ENCODE measurements at places on chromosomes 11 and 22. TPM values are rescaled to one million over a fixed set of nuclear protein-coding genes. Genes with fewer than 3 reads are reported as not detected.

DNA sequence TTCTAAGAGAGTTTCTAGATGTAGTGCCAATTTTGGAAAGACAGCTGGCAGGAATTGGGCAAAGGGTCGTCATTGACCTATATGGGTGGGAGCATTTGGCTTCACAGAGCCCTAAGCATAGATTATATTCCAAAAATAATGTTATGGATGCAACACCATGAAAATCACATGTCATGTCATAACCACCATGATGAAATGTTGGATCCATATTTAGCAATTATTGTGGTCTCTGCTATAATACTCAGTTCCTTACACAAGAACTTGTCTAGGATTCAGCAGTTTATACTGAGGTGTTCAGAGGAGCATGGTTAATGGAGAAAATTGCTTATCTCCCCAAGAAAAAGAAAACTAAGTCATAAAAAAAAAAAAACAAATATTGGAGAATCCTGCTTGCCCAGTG is 31.6 kb downstream of the NTM start:
- H3K36me3 ChIP-seq = no peaks in the 10 kb centered on the region
- no peak overlapping the region for H3K27ac ChIP-seq
- no peaks in the 10 kb centered on the region for H3K27me3 ChIP-seq
- DNase-seq = no peak
- no peak overlapping the region for H3K4me3 ChIP-seq

DNA sequence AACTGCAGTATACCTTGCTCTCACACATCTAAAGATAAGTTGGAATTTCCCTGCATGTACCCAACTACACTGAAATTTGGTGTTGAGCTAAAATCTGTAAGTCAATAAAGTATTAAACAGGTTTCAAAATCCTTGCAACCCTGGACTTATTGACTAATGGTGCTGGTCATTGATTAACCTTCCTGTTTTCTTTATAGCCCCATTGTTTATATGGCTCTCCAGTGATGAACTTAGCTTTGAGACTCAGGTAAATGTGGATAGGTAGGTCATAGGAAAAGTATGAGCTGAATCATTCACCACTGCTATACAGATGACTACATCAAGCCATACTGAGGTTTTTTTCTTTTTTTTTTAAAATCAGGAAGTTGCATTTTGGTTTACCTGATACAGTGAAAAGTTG is 132.7 kb downstream of the FAT3 start:
- DNase-seq = no peak
- no peak overlapping the region for H3K4me3 ChIP-seq
- no peaks in the 10 kb centered on the region for H3K36me3 ChIP-seq
- H3K4me1 ChIP-seq = 0 out of 2 replicates have a peak, but pooled peaks cover 2% of the 10 kb centered on the region
- H3K27me3 ChIP-seq = no peaks in the 10 kb centered on the region

DNA sequence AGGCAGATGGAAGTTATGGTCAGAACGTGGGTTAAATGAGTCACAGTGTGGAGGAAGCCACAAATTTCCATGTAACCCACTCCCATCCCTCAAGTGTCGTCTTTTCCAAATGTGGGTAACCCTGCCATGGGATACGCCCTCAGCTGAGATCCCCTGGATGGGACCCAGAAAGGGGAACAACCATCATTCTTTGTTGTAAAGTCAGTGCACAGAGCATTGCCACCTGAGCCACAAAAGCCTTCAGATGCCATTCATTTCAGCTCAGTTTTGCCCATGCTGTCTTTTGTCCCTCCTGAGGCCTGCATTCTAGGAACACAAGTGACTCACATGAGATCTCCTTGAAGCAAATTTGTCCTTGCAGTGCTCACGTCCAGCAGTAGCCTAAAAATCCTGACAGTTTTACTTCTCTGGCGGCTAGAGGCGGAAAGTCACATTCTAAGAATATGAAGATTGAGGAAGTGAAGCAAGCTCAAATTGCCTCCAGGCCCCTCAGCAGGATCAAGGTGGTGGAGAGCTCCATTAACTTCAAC is 30.6 kb downstream of the MMP13 start:
- H3K27ac ChIP-seq = no peak overlapping the region
- H3K4me3 ChIP-seq = no peak overlapping the region
- H3K4me1 ChIP-seq = no peaks in the 10 kb centered on the region
- H3K36me3 ChIP-seq = no peaks in the 10 kb centered on the region

DNA sequence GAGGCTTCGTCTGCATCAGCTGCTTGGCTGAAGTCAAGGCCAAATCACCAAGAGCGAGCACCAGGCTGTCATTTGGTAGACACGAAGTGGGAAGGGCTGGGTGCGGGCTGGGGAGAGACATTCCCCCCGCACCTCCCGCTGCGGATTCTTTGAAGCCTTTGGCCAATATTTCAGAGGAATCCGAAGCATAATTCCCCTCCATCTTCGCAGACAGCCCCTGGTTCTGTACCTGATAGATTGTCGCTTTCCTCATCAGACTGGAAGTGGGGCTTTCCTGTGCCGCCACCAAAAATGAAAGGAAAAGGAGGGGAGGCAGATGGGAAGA is 15.3 kb downstream of the BLID start:
- H3K4me1 ChIP-seq = peaks cover 5% of the 10 kb centered on the region
- no peaks in the 10 kb centered on the region for H3K27me3 ChIP-seq
- peak; percentile 49 for DNase-seq

Gene AP5B1
- total RNA-seq = 9.9 TPM

DNA sequence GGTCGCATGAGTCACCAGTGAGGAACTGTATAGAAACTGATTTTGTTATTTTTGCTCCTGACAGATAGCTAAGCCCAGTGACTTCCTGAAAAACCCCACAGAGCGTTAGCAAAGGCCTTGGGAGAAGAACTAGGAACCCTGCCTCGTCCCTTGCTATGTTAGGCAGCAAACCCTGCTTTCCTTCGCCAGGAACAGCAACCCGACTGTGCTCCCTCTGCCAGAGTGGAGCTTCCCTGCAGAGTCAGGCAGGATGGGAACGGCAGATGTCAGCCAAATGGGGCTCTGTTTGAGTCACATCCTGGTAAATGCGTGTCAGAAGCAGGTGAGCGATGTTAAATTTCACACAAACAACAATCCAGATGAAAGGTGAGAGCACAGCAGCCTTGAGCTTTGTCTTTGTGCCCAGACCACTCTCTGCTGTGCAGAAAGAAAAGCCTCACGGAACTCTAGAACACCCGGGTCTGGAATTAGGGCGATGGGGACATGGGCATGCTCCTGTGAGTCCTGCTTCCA is 186.6 kb downstream of the ADAMTS15 start:
- H3K36me3 ChIP-seq = no peaks in the 10 kb centered on the region
- no peak for DNase-seq
- no peak overlapping the region for H3K4me3 ChIP-seq
- H3K27ac ChIP-seq = no peak overlapping the region
- H3K27me3 ChIP-seq = no peaks in the 10 kb centered on the region

Gene PATE4
- total RNA-seq = not detected

Gene VPREB1
- not detected for total RNA-seq

DNA sequence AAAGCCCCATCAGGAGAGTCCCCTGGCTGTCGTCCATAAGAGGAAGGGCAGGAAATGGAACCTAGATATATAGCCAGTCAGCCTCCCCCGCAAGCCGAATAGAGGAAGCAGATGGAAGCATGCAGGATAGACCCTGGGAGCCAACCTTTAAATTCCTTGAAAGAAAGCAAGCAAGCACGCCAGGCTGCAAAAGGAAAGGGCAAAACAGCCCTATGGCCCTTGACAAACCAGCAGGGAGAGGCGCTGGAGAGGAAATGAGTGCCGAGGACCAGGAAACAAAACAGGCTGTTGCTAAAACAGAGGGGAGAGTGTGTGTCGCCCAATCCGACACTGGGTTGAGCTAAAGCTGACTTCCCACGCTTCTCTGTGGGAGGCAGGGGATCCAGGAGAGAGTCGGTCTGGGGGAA is 203.5 kb upstream of the MTNR1B start:
- H3K36me3 ChIP-seq = no peaks in the 10 kb centered on the region
- H3K27me3 ChIP-seq = no peaks in the 10 kb centered on the region
- H3K4me1 ChIP-seq = peaks cover 2% of the 10 kb centered on the region
- DNase-seq = peak; percentile 66
- no peak overlapping the region for H3K4me3 ChIP-seq

Gene RGL4
- total RNA-seq = not detected

Gene P2RY6
- total RNA-seq = not detected

- H3K36me3 ChIP-seq = no peaks in the 10 kb centered on the region
- no peak for DNase-seq
- no peaks in the 10 kb centered on the region for H3K27me3 ChIP-seq
- H3K4me3 ChIP-seq = no peak overlapping the region
Observed at GRCh38 chr11:19328586-19329311, 88.0 kb upstream of the E2F8 start.

Gene RASSF10
- total RNA-seq = 1.5 TPM

GRCh38 chr11:69216647-69217051 is 60.9 kb downstream of the SMIM38 start:
- H3K4me3 ChIP-seq = no peak overlapping the region

Gene PARVA
- 13.5 TPM for total RNA-seq

Gene CHADL
- total RNA-seq = 0.84 TPM

DNA sequence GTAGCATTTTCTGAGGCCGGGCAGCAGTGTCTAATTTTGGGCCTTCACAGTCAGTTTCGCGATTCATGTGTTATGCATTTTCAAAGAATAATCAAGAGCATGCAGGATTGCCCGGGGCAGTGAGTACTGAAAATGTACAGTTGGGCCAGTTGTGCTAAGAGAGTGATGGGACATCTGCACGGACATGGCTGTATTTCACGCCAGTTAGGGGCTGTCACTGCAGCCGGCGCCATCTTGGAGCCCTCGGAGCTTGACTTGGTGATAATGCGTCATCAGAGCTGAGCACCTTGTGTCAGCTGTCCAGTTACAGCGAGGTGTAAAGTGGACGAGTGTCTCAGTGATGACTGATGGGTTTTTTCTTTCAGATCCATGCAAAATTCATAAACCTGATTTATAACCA is 188.9 kb downstream of the TBC1D22A start:
- DNase-seq = no peak
- H3K4me1 ChIP-seq = no peaks in the 10 kb centered on the region
- no peaks in the 10 kb centered on the region for H3K36me3 ChIP-seq
- H3K27me3 ChIP-seq = no peaks in the 10 kb centered on the region
- H3K4me3 ChIP-seq = no peak overlapping the region

GRCh38 chr22:24443668-24444067 is 16.3 kb downstream of the ADORA2A start:
- DNase-seq = no peak
- no peaks in the 10 kb centered on the region for H3K36me3 ChIP-seq
- peaks cover 7% of the 10 kb centered on the region for H3K4me1 ChIP-seq
- H3K4me3 ChIP-seq = no peak overlapping the region
- H3K27ac ChIP-seq = no peak overlapping the region
- no peaks in the 10 kb centered on the region for H3K27me3 ChIP-seq

GRCh38 chr11:95324826-95325225 is 93.8 kb upstream of the SESN3 start:
- no peak overlapping the region for H3K4me3 ChIP-seq
- peaks cover 2% of the 10 kb centered on the region for H3K4me1 ChIP-seq
- H3K27me3 ChIP-seq = no peaks in the 10 kb centered on the region
- no peaks in the 10 kb centered on the region for H3K36me3 ChIP-seq
- no peak for DNase-seq
- H3K27ac ChIP-seq = no peak overlapping the region

GRCh38 chr11:121494355-121495099 is 41.8 kb upstream of the SORL1-AS1 start:
- H3K27ac ChIP-seq = no peak overlapping the region
- no peak overlapping the region for H3K4me3 ChIP-seq
- H3K4me1 ChIP-seq = peaks cover 5% of the 10 kb centered on the region
- H3K36me3 ChIP-seq = peaks cover 28% of the 10 kb centered on the region

DNA sequence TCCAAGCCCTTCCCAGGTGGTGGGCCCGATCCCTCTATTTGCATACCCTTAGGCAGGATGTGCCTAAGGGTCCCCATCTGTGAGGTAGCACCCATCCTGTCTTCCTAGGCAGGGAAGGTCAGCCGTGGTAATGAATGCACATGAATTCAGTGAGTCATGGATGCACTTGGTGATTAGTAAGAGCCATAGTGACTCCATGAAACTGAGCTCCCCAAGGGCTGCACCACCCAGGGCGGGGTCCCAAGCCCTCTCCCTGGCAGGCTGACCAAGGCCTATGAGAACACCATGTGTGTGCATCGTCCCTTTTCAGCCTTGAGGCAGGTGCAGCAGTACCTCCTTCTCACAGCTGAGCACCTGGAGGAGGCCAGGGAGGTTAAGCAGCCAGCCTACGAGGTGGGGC is 15.6 kb upstream of the SUSD2 start:
- H3K27ac ChIP-seq = no peak overlapping the region
- no peaks in the 10 kb centered on the region for H3K27me3 ChIP-seq
- 0 out of 2 replicates have a peak, but pooled peaks cover 3% of the 10 kb centered on the region for H3K4me1 ChIP-seq
- no peak for DNase-seq
- 0 out of 2 replicates have a peak, but pooled peaks cover 2% of the 10 kb centered on the region for H3K36me3 ChIP-seq

Gene OR52H1
- not detected for total RNA-seq

DNA sequence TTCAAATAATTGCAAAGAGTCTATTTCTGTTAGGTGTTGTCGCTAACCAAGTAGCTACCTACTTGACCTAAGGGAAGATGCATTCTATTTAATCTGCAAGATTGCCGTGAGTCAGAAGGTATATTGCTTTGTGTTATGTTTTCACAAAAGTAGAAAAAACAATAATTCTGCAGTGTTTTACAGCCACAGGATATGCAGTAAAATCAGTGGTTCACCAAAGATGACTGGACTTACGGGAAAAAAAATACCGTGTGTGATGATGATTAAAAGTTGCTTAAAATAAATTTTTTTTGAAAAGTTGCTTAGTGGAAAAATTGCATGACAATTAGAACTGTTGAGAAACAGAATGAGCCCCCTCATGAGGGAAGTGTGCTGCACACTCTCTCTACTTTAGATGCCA is 209.1 kb downstream of the DDX10 start:
- H3K4me1 ChIP-seq = 0 out of 2 replicates have a peak, but pooled peaks cover 2% of the 10 kb centered on the region
- H3K36me3 ChIP-seq = no peaks in the 10 kb centered on the region
- H3K4me3 ChIP-seq = no peak overlapping the region
- DNase-seq = no peak

DNA sequence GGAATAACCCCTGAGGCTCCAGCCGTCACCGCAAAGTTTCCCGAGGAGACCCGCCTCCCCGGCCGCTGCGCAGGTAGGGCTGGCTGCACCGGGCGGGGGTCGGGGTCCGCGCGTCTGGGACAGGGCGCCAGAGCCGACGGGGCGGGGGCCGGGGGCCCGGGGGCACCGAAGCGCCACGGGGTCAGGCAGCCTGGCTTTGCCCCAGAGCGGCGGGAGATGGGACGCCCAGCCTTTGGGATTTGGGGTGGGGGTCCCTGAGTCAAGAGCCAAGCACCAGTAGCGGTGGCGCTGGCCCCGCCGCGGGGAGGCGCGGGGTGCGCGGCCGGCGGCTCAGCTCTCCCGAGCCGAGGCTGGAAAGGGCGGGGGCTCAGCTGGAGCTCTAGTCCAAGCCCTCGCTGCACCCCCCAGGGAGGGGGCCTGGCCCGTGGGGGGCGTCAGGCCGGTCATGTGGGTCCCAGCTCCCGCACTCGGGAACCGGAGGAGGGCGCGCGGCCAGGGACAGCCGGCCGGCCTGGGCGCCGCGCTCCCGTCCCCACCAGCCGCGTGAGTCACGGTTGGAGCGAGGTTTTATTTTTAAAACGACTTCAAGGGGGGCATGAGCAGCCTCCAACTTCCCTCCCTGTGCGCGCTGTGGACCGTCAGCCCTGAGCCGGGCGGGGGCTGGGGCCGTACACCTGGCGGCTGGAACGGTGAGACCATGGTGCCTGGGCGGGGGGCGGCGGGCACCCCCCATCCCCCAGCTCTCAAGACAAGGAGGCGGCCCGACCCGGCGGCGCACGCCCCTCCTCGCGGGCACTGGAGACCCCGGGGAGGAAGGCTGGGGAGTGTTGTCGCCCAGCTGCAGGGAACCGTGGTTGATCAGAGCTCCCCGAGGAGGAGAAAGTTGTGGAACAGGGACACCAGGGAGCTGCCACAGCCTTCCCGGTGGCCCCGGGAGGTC is 626 bp downstream of the FLRT1 start:
- peaks cover 59% of the 10 kb centered on the region for H3K27me3 ChIP-seq
- H3K4me3 ChIP-seq = peak overlapping the region; percentile 43
- H3K27ac ChIP-seq = no peak overlapping the region

All from H1 (cell line).